Muscle of arm (tissue), 14 donors: ENCODE measurements at places on chromosomes 7 and 10.

GRCh38 chr7:94223375-94224084 is 171.2 kb upstream of the COL1A2 start:
- peak; percentile 4 for DNase-seq

DNA sequence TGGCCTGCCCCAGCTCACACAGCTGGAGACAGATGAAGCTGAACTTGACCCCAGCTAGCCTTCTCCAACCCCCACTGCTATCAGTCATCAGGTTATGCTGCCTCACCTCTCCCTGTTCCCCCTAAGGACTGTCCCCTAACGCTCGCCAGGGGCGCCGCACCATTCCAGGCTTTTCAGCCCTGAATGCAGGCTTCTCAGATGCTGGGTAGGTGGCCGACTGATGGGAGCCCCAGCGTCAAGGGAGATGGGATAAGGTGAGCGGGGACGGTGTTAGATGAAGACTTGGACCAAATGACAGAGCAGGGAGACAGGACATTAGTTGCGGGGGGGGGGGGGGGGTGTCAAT is 15.8 kb upstream of the OPALIN start:
- no peak for DNase-seq

DNA sequence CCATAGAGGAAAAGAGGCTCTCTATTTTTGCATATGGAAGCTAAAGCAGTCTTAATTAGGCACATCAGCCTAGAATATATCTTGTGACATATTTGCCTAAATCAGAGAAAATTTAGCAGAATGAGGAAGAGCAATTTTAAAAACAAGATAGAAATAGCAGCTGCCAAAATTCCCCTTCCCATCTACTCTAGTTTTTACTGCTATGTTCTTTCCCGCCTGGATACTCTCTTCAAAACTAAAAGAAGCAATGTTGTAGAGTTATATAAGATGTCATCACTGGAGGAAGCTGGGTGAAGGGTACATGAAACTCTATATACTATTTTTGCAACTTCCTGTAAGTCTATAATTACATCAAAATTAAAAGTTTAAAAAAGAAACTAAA is 87.0 kb downstream of the ARMH3 start:
- no peak for DNase-seq

DNA sequence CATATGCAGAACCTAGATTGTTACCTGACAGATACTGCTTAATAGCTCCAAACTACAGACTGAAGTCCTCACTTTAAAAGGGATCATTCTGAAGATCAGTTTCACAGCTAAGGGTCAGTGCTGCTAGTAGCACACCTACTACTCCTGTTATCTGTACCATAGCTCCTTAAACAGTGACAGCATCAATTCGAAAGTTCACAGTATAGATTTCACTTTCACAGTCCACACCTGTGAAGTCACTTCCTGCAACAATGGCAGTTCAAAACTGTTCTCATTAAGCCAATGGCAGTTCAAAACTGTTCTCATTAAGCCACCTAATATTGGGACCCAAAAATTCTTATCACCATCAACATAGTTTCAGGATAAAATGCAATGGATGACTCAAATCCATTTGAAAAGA is 10.7 kb upstream of the FHIP2A start:
- DNase-seq = no peak

DNA sequence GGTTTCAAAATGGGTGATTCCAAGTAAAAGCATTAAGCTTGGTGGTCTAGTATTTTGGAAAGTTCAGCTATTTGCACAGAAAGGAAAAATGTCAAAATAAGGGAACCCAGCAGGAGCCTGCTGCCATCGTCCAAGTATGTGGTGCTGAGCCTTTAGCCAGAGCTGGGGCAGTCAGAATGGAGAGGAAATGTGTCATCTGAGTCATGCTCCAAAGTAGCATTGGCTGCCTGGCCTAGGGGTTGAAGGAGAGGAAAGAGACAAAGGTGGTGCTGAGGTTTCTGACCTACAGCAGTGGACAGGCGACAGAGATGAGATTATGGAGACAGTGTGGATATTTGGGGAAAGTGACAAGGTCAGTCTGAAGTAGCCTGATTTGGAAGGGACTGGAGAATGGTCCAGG is 103.9 kb downstream of the PLCE1 start:
- no peak for DNase-seq

- no peak for DNase-seq
Measured at GRCh38 chr10:3754727-3755439, 30.1 kb downstream of the KLF6 start.

DNA sequence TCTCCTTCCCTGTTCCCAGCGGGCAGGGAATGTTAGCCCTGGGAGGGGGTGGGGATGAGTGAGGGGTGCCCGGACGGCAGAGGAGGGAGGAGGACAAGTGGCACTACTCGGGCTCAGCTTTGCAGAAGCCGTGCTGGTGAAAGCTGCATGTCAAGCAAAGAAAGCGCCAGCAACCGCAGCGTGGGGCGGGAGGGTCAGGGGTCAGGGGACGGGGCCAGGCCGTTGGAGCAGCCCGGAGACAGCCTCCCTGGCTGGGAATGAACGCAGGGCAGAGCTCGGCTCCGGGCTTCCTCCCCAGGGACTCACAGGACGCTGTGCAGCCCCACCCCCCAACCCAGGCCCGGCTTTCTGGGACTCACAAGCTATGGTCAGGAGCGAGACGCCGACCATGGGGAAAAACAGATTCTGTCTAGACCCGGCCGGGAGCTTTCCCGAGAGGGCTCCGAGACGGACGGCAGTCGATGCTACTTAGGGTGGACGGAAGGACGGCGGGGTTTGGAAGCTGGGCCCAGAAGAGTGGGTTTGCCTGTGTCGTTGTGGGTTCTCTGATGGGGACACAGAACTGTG is 113.4 kb downstream of the VIPR2 start:
- DNase-seq = no peak

DNA sequence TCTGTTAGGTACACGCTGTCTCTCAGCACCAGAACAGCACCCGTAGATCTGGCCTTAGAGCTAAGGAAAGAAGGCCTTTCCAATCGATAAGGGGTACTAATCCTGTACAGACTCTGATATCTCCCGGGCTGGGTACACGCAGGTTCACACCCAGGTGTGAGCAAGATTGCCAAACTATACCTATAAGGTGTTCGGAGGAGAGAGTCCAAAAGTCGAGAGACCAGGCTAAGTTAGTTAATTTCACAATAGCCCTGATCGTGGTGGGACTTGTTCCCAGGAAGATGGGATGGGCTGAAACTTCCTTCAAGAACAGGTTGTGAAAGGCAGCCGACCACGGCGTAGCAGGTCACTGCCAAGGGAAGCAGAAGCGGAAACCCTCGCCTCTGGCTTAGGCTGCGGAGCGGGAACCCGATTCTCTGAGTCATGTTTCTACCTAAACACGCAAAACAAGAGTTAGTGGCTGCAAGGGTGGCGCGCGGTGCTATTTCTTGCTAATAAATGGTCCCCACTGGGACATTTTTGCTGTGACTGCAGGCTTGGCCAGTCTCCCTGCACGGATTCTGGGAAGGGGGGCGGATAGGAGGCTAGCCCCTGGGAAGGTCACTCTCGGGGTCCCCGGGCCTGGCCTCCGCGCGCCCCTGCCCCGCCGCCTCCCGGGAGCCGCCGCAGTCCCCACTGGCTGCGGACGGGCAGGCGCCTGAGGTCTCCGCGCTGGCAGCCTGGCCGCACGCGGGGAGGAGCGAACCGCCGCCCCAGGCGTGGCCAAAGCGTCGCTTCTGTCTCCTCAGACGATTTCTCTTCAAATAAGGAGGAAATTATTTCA is 75.4 kb upstream of the PDSS1 start:
- DNase-seq = no peak

- no peak for DNase-seq
Measured at GRCh38 chr7:73995821-73996511, 32.0 kb upstream of the ELN start.

GRCh38 chr10:36256166-36256565 is 614.1 kb upstream of the FZD8 start:
- DNase-seq = peak; percentile 86

DNA sequence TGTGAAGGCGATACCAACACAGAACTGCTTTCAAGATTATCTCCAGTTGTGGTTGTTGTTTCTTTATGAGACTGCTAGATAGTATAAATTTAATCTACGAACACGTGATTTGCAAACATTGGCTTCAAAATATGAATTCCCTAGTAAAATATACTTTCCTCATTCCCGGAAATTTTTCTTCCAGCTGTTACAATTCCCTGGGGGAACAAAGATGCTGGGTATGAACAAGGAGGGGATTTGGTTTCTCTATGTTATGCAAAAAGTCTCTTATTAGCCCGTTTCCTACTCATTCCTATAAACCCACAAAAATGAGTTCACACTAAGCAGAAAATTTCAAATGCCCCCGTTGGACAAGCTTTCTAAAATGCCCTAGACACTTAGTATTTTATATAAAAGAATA is 928.3 kb downstream of the CNTNAP2 start:
- no peak for DNase-seq
